Fibroblast of villous mesenchyme (primary cell): ENCODE measurements at places on chromosomes 11 and 22.

GRCh38 chr11:6563121-6563619, 40.2 kb downstream of the RRP8 start:
- no peak for DNase-seq

- DNase-seq = peak; percentile 90
These were observed at the start of gene BATF2 for GRCh38 chr11:64996710-64997380. Gene BATF2, minus strand, starts transcription at chr11:64996971. Its CDS starts 57 bp downstream, at chr11:64996914.

GRCh38 chr11:66015454-66015881, 3.7 kb downstream of the CST6 start:
- peak; percentile 12 for DNase-seq

- DNase-seq = peak; percentile 62
These were observed 24.4 kb downstream of the SREBF2 start for GRCh38 chr22:41857155-41857859.
